ENCODE measurements at places on chromosomes 2 and 18.

DNA sequence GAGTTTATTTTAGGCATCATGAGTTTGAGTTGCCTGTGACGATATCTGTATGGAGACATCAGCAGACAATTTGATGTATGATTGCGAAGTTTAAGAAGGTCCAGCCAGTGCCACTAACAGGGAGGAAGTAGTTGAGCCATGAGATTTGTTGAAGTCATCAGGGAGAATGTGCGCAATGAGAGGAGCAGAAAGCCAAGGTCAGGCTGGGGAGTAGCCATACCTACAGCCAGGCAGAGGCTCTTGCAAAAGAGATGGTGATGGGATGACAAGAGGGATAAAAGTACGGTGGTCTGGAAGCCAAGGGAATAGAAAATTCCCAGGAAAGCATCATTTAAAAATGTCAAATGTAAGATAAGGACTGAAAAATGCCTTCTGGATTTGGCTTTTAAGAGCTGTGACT is 51.2 kb downstream of the LIMS1 start:
- no peak for DNase-seq

- no peak for DNase-seq
These were observed 37.6 kb downstream of the GLI2 start for GRCh38 chr2:120773186-120773800.

- no peak for DNase-seq
These were observed 17.7 kb downstream of the RND3 start for GRCh38 chr2:150469706-150470274.

GRCh38 chr2:14016289-14016955 is 616.1 kb upstream of the LRATD1 start:
- DNase-seq: no peak

- no peak for DNase-seq
These were observed 263.6 kb downstream of the SS18 start for GRCh38 chr18:25826823-25827222.

DNA sequence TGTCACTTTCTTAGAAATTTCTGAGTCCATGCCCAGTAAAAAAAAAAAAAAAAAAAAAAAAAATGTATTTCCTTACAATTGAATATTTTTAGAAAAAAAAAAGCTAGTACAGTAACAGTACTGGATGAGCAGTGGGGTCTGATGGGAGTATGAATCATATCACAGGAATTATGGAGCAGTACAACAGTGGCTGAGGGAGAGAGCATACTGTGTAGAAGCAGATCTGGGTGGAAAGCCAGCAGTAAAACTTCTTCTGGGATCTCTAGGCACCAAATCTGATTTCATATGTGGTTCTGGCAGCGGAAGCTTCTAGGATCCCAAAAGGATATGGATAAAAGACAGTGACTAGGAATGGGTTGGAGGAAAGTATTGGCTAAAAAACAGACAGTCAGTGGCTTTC is 414.9 kb upstream of the FSHR start:
- DNase-seq: no peak

DNA sequence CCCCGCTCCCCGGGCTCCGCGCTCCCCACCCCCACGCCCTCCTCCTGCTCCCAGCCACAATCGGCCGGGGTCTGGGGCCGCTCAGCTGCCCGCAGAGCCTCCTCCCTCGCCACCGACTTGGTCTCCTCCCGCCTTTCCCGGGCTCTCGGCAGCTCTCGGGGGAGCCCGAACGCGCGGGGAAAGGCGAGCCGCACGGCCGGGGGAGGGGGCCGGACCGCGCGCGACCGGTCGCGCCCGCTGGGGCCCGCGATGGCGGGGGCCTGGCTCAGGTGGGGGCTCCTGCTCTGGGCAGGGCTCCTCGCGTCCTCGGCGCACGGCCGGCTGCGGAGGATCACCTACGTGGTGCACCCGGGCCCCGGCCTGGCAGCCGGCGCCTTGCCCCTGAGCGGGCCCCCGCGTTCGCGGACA is 327 bp downstream of the LTBP1 start:
- no peak for DNase-seq

DNA sequence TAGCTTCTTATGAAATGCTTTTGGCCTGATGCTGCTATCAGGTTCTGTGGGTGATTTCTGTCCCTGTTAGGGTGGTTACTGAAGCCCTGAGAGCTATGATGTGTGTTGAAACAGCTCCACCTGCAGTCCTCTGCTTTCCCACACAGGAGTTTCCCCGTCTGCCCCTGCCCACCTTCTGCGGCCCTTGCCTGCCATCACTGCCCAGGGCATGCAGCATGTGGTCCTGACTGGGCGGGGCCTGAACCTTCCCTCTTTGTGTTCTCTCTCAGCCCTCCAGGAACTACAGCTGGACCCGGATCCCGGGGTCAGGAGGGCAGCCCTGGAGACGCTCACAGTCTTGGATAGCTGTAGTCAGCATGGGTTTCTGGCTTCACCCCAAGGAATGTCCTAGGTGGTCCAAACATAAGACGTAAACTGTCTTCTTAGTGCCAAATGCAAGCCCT is 21.4 kb downstream of the HJURP start:
- DNase-seq: peak; percentile 31

DNA sequence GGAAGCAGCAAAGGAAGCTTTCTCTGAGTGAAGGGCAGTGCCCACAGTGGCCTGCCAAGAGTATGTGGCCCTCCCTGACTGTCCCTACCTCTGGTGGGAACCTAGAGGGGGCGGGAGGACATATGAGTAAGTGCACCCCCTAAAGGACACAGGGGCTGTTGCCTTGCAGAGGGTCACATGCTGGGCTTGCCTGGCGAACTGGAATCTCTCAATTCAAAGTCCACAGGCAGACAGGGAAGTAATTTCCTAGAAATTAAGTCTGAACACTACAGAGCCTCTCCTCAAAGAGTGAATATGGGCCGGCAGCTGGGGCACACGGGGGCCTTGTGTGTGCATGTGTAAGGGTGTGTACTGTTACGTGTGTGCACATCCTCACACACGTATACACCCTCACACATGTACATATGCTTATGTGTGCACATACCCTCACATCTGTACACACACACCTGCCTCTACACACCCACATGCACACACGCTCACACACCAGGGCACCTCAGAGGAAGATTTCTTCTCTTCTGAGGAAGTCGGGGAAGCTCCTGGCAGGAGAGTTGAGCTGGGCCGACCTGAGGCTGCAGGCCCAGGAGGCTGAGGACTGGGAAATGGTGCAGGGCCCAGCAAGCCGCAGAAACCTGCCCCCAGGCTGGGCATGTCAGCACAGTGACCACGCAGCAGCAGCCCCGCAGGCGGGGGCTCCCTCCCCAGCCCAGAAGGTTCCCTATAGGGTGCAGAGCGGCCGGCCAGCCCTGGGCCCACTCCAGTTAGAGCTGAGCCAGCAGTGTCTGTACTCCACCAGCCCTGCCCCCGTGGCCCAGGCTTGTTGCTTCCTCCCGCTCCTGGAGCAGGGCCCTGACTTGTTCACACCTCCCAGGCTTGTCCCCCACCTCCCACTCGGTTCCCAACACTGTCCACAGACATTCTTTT is 77.4 kb upstream of the TAF1B start:
- DNase-seq: no peak

- no peak for DNase-seq
These were observed 284.6 kb upstream of the UBE2E3 start for GRCh38 chr2:180695586-180696401.

DNA sequence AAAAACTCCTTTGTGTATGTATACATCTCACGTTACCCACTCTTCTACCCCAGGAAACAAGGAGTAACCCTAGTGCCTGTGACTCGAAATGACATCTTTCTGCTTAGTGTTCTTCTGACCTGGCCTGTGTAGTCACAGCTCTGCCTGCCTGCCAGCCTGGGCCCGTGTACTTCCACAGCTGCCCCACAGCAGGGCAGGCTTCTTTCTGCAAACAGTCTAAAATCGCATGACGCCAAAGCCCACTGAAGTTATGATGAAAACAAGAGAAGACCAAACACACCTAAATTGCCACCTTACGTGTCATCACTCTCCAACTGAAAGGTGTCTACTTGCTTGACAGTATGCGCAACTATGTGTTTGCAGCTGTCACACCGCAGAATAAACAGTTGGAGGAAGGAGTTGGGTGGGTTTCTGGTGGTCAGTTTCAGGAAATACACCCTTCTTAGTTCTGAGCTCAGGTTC is 1.5 kb downstream of the GAREM1 start:
- no peak for DNase-seq

DNA sequence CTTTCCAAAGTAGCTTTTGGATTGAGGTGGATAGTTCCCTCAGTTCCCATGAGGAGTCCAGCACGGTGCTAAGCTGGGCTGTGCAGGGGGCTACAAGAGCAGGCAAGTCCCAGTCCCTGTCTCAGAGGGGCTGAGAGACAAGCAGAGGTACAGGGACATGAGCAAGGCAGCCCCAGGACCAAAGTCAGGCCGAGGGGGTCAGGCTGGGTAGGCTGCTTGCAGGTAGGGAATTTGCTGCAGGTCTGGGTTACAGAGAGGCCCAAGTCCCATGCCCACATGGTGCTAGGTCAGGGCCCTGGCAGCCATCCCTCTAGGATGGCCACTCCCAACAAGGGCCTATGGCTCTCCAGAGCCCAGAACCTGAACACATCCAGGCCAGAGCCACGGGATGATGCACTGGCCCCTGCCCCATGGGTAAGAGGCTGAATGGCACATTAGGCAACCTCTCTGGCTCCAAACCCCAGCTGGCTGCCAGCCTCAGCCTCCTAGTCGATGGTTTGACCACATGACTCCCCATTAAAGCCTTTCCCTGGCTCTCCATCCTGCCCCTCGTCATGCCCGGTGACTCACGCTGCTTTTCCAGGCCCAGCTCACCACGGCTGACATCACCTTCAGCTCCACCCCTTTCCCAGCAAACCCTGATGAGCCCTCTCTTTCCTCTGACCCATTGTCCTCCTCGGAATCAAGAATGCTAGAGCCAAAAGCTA is 83.7 kb downstream of the SDC1 start:
- DNase-seq: peak; percentile 56

GRCh38 chr2:200810252-200810997 is 1.3 kb upstream of the BZW1 start:
- DNase-seq: no peak

DNA sequence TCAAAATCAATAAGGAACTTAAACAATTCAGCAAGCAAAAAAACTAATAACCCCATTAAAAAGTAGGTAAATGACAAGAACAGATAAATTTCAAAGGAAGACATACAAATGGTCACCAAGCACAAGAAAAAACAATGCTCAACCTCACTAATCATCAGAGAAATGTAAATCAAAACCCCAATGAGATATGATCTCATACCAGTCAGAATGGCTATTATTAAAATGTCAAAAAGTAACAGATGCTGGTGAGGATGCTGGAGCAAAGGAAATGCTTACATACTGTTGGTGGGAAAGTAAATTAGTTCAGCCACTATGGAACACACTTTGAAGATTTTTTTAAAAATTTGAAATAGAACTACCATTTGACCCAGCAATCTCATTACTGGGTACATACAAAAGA is 538.0 kb downstream of the TMX3 start:
- DNase-seq: no peak

GRCh38 chr2:96683972-96684820 is 41.6 kb downstream of the FER1L5 start:
- DNase-seq: no peak

DNA sequence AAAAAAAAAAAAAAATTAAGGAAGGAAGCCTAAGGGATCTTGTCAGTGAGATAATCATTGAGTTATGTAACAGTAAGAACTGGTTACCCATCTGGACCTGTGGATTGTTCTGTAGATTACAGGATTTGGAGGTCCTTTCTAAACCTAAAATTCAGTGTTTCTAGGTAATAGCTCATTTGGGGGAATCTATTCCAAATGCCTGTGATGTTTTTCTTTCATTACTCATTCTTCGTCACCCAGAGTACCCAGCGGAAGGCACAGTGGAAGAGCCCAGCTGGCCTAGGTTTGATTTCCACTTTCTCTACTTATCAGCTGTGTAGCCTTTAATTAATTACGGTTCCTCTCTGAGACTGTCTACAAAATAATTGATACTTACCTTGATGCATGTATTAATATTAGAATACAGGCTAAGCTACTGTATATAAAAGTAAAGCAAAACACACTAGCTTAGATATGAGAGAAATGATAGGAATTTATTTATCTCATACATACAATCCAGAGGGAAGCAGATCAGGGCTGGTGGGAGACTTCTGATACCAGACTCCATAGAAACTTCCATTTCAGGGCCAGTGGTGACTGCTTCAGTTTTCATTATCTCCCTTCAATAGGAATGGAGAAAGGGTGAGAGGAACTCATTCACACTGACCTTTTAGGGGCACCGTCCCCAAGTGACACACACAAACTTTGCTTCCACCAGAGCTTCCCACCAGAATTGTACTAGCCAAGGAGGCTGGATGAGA is 115.8 kb upstream of the NOSTRIN start:
- no peak for DNase-seq

- no peak for DNase-seq
These were observed 268.6 kb upstream of the AGAP1 start for GRCh38 chr2:235225261-235225660.

DNA sequence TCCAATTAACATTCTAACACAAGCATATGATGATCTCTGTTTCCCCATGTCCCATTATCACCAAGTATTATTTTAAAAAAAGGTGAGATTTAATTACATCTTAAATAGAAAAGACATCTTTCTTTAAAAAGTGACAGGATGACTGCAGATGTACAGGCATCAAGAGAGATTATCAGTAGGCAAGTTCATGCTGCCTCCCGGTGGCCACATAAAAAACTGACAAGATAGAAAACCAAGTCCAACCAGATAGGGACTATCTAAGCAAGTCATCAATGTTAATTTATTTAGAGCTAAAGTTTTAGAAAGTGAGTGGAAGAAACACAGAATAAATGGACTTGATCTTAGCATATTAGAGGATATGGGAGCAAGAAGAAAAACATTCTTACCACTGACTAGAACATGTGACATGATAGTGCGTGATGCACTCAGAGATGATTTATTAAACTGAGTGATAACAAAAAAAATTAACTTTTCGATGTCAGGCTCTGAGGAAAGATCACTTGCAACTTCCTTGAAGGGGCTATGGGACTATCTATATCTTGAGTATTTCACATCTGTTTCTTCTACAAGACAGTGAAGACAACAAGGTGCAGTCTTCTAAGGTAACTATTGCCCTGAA is 5.4 kb upstream of the TDRD15 start:
- DNase-seq: peak; percentile 7

DNA sequence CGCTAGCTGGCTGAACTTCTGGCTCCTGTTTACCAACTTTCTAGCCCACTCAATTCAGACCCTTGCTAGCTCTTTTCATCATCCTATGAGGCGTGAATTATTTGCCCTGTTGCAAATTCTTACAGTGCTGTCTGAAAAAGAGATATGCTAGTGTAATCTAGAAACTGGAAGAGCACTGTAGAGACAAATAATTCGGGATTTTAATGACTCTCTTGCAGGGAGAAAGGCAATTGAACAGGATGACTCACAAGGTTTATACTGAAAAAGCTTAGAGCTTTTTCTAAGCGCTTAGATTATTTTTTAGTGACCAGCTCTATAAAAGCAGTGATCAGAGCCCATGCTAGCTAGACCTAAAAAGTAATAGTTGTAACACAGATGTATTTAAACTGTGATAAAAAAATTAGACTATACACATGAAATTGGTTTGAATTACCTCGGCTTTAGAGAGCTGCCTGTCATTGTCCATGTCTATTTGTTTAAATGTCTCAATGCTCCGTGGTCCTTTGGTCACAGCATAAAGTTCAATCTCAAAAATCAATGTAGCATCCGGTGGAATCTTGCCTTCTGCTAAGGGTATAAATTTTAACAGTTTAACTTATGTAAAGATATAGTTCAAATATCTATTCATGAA is 9.1 kb downstream of the FKBP7 start:
- no peak for DNase-seq
